ENCODE measurements at places on chromosomes 1 and 21.

GRCh38 chr1:118963456-118964430, 24.4 kb downstream of the TBX15 start:
- DNase-seq, result no peak

DNA sequence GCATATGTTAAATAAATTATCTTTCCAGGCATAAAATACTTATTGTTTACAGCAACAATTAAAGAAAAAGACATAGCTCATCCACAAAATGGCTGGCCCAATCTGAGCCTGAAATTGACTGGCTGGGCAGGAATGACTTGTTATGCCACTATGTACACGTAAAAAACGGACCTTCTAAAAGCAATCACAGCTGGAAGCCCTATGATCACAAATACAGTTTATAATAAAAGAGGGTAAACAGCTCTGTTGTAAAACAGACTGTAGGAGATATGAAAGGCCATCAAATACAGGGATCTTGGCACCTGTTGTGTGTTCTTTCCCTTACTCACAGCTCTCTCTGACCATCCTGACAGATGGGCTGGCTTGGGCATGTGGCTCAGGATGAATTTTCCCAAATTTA, 70.5 kb upstream of the DMRTA2 start:
- DNase-seq, result no peak

- DNase-seq, result no peak
Measured at GRCh38 chr1:17220287-17220686, 15.4 kb downstream of the PADI1 start.

DNA sequence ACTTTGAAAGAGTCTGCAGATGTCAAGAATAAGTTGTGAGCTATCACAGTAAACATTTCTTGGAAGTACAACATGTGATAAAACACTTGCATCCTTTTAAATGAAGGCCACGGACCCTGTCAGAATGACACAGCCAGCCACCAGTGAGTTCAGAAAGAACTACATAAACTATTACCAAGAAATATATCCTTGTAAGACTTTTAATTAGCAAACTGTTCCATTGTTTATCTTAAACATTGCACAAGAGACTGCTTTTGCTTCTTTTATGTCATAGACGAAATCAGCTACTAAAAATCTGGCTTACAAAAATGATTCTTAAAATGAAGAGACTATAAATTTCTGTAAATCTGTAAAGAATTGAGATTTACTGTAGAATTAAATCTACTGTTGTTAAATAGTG, 17.9 kb downstream of the LRRC7 start:
- DNase-seq, result no peak

GRCh38 chr1:232018231-232019025, 391.8 kb downstream of the DISC1 start:
- DNase-seq, result no peak

DNA sequence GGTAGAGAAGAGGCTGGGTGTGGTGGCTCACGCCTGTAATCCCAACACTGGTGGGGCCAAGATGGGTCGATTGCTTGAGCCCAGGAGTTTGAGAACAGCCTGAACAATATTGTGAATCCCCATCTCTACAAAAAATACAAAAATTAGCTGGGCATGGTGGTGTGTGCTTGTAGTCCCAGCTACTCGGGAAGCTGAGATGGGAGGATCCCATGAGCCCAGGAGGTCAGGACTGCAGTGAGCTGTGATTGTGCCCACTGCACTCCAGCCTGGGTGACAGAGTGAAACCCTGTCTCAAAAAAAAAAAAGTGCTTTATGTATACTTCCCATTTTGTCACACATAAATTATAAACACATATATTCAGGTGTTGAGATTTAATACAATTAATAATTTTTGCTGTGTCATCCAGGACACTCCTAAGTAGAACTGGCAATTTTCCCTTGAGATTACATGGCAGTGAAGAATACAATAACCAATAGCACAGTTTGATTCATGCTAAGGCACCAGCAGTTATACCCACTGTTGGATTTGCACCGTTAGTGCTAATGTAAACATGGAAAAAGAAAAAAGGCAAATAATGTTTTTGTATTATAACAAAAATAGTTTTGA, 15.5 kb downstream of the GABPB2 start:
- DNase-seq, result no peak

All from activated naive CD4-positive, alpha-beta T cell (primary cell).